ENCODE measurements at places on chromosomes 12 and 14.

DNA sequence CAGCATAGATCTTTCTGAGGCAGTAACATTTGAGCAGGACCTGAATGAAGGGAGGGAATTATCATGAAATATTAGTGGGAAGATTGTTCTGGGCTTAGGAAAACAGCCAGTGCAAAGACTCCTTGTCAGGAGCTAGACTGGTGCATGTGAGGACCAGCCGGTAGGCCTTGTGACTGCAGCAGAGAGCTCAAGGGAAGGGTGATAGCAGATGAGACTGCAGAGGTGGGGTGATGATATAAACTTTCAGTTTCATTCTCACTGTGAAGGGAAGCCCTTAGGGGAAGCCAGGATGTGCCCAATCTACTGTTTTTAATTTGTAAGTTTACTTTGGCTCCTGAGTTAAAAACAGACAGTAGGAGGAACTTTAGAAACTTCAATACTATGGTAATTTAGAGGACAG is 12.4 kb downstream of the IL22 start:
- DNase-seq = peak; percentile 37

DNA sequence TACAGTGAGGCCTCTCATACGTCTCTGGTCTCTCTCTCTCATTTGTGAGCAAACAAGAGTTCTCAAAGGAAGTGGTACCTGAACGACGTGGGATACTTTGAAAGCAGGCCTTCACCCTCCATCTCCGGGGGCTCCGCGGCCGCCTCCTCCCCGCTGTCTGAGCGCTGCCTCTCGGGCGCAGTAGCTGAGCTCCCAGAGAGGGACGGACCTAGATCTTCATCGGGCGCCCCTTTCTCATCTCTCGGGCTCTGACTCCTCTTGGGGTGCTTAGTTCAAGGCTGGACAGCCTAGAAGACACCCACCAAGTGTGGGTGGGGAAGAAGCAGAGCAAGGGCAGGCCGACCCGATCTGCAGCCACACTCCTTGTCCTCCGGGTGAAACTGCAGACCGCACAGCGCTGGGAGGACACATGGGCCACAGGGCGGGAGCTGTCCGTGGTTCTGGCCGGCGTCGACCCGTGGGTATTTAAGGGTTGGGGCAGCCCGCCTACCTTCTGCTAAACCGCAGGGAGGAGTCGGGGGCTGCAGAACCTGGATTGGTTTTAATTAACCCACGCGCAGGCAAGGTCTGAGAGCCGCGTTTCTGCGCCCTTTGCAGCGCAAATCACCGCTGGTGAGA is 92.7 kb downstream of the PAH start:
- no peak for DNase-seq

GRCh38 chr14:56933446-56933845 is 123.2 kb upstream of the OTX2 start:
- DNase-seq = no peak

- peak; percentile 2 for DNase-seq
These were observed 72.9 kb downstream of the TRAFD1 start for GRCh38 chr12:112198120-112198733.

- no peak for DNase-seq
These were observed 44.0 kb downstream of the TTLL5 start for GRCh38 chr14:75705014-75705413.

DNA sequence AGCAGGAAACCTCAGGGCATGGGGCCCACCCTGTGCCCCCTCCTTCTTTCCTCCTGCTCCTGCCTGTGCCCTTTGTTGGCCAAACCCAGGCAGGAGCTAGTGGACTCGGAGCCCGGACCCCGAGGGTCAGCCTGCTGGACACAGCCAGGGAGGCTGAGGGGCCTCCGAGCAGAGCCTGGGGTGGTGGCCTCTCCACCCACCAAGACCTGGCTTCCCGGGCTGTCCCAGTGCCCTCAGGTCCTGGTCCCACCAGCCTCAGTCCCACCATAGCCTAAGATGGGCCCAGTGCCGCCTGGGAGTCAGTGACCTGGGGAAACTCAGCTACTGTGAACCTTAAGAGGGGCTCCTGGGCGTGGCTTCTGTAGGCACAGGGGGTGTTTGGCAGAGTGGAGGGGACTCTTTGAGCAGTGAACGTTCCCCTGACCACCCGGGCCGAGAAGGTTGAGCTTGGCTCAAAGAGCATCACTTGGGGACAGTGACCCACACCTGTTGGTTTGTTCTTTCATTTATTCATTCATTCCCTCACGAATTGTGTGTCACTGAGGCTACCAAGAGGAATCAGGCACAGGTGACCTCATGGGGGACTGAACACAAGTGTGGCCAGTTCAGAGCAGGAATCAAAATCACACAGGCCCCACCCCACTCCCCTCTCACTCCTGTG is 266.1 kb downstream of the ADGRD1 start:
- no peak for DNase-seq

GRCh38 chr12:121003650-121004049 is 12.6 kb downstream of the C12orf43 start:
- DNase-seq = no peak

DNA sequence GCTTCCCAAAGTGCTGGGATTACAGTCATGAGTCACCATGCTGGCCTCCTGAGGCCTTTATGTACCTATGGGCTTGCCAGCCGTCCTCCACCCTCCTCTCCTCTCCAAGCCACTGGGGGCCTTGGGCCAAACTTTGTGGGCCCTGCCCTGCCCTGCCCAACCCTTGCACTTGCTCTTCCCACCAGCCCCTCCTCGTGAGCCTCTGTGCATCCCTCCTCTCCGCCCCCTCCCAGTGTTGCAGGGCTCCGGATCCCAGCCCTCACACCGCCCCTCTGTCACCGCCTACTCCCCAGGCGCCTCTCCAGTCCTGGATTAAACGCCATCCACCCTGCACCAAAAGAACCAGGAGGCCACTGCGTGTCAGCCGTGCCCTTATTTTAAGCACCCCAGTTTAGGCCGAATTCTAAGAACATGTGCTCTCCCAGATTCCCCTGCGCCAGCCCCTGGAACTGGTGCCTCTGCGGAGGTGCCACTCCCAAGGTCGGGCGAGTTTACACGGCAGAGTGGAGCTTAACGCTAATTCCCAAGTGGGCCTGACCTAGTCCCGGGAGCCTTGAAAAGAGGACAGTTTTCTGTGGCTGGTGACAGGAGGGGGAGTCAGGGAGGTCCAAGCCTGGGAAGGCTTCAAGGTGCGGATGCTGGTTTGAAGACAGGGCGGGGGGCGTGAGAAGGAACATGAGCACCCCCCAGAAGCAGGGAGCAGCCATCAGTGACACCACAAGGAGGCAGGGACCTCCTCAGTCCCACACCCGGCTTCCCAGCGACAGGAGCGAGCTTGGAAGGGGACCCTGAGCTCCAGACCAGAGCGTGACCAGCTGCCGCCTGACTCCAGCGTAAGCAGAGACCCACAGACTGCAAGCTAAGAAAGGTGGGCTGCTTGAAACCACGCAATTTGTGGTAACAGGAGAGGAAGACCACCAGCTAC is 21.2 kb upstream of the CDCA4 start:
- DNase-seq = no peak

DNA sequence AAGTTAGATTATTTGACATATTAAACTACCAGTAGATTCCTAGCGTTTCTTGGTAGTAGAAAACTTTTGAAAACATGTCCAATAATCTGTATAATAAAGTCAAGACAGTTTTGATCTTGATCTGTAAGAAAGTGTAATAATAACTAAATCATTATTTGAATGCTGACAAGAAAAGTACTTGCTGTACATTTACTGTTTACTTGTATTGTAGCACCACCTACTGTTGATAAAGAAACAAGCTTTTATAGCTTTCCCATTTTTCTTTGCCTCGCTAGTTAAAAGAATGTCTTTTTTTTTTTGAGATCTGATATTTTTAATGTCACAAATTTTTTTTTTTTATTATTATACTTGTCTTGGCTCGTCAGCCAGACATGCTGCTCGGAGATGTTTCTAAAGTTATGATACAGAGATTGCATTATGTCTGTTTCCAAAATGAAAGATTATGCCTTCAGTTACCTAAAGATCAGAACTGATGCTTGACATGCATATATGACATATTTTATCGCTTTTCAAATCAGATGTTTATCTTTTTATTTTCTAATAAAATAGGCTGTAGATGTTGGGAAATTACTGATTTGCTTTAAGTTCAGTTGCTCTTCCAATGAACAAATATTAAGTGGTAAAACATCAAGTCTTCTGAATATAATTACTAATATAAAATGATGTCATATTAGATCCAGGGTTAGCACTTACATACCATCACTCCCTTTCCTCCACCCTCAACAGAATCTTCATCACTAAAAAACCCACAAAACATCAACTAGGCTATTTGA is 140.5 kb downstream of the AKAP6 start:
- no peak for DNase-seq

GRCh38 chr14:48129472-48129871 is 454.1 kb upstream of the MDGA2 start:
- DNase-seq = no peak

Data from stimulated activated CD8-positive, alpha-beta memory T cell treated with anti-CD3 and anti-CD28 coated beads, Interleukin-7, amount 100 ng/mL, for 4 hours (primary cell).